Aorta (tissue), 5 donors: ENCODE measurements at places on chromosomes 1 and 21. TPM values are rescaled to one million over a fixed set of nuclear protein-coding genes. Genes with fewer than 3 reads are reported as not detected.

RAB4A gene
- 60.5 TPM for total RNA-seq

ALX3 gene
- total RNA-seq = not detected

FCGR3A gene
- 116 TPM for total RNA-seq

GRCh38 chr1:202656057-202656456 lies 54.2 kb downstream of the SYT2 start:
- no peak for DNase-seq
- no peaks in the 10 kb centered on the region for H3K27me3 ChIP-seq
- H3K27ac ChIP-seq = no peak overlapping the region
- no peak overlapping the region for H3K4me3 ChIP-seq
- no peaks in the 10 kb centered on the region for H3K4me1 ChIP-seq

GRCh38 chr1:206779638-206780037 lies 7.3 kb upstream of the IL10 start:
- H3K27ac ChIP-seq = no peak overlapping the region
- H3K36me3 ChIP-seq = no peaks in the 10 kb centered on the region
- H3K27me3 ChIP-seq = no peaks in the 10 kb centered on the region
- no peak for DNase-seq
- H3K4me1 ChIP-seq = no peaks in the 10 kb centered on the region

- no peak overlapping the region for H3K4me3 ChIP-seq
- no peaks in the 10 kb centered on the region for H3K36me3 ChIP-seq
- H3K27ac ChIP-seq = no peak overlapping the region
- H3K27me3 ChIP-seq = no peaks in the 10 kb centered on the region
- DNase-seq = no peak
- no peaks in the 10 kb centered on the region for H3K4me1 ChIP-seq
Measured at GRCh38 chr1:156400191-156400935, 31.4 kb downstream of the RHBG start.

G0S2 gene
- 24.9 TPM for total RNA-seq

KRTAP11-1 gene
- total RNA-seq = not detected

NIBAN1 gene
- total RNA-seq = 185 TPM

GRCh38 chr1:17118706-17119075 lies 560 bp downstream of the PADI2 start:
- no peak overlapping the region for H3K27ac ChIP-seq
- no peaks in the 10 kb centered on the region for H3K36me3 ChIP-seq
- no peaks in the 10 kb centered on the region for H3K4me1 ChIP-seq
- no peaks in the 10 kb centered on the region for H3K27me3 ChIP-seq
- no peak for DNase-seq

DNA sequence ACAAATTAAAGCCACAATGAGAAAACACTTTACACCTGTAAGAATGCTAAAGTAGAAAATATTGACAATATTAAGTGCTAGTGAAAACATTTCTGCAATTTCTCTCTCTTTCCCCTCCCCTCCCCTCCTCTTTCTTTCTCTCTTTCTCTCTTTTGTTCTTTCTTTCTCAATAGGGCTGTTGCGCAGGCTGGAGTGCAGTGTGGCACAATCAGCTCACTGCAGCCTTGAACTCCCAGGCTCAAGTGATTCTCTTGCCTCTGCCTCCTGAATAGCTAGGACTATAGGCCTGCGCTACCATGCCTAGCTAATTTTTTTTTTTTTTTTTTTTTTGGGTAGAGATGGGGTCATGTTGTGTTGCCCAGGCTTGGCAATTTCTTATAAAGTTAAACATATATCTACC lies 5.9 kb upstream of the SHISAL2A start:
- H3K4me3 ChIP-seq = no peak overlapping the region
- no peaks in the 10 kb centered on the region for H3K27me3 ChIP-seq
- no peaks in the 10 kb centered on the region for H3K4me1 ChIP-seq
- no peaks in the 10 kb centered on the region for H3K36me3 ChIP-seq
- no peak overlapping the region for H3K27ac ChIP-seq

DNA sequence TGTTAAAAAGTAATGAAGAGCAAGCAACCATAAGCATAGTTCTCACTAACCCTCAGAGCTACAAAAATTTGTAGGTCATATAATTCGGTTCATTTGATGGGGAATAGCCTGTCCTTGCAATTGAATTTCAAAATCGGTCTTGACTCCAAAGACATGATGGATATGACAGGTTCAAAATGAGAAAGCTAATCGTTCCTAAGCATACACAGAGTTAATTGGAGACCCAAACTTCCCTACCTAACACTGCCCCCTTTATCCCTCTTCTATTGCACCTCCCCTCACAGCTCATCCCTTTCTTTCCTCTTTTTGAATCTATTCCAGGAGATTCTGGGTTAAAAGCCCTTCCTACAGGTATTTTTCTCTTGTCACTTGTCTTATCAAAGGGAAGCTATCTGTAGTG lies 390.0 kb upstream of the PTBP2 start:
- no peak overlapping the region for H3K4me3 ChIP-seq
- no peaks in the 10 kb centered on the region for H3K4me1 ChIP-seq
- no peak for DNase-seq
- H3K27me3 ChIP-seq = no peaks in the 10 kb centered on the region

GRCh38 chr1:232709386-232709785 lies 79.5 kb upstream of the SIPA1L2 start:
- no peak for DNase-seq
- H3K36me3 ChIP-seq = no peaks in the 10 kb centered on the region
- H3K27me3 ChIP-seq = no peaks in the 10 kb centered on the region
- H3K4me1 ChIP-seq = no peaks in the 10 kb centered on the region
- no peak overlapping the region for H3K27ac ChIP-seq
- H3K4me3 ChIP-seq = no peak overlapping the region

- H3K4me3 ChIP-seq = no peak overlapping the region
- DNase-seq = no peak
- H3K27me3 ChIP-seq = no peaks in the 10 kb centered on the region
- H3K4me1 ChIP-seq = no peaks in the 10 kb centered on the region
Measured at GRCh38 chr1:27522432-27523336, 32.7 kb upstream of the WASF2 start.

- no peaks in the 10 kb centered on the region for H3K36me3 ChIP-seq
- H3K4me3 ChIP-seq = no peak overlapping the region
- H3K4me1 ChIP-seq = no peaks in the 10 kb centered on the region
Measured at GRCh38 chr1:115227346-115228082, 110.5 kb downstream of the NGF start.

DNA sequence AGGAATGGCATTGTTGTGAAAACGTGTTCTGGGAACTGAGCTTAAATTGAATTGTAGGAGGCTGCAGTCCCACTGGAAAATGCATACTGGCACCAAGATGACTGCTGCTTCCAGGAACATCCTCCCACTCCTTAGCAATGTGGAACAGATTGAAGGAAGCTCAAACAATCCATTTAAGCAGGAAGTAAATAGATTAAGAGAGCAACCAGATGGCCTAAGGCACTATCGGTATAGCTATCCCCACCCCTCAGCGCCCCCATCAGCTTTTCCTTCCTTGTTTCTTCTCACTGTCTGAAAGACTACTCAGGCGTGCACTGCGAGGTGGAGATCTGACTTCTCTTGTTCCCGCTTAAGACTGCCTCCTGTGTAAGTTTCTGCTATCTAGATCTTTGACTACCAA lies 4.0 kb upstream of the IFI16 start:
- H3K36me3 ChIP-seq = no peaks in the 10 kb centered on the region
- DNase-seq = no peak
- H3K4me3 ChIP-seq = no peak overlapping the region
- peaks cover 3% of the 10 kb centered on the region for H3K4me1 ChIP-seq
- no peaks in the 10 kb centered on the region for H3K27me3 ChIP-seq
- no peak overlapping the region for H3K27ac ChIP-seq

RCSD1 gene
- 11.2 TPM for total RNA-seq

SGIP1 gene
- 51.8 TPM for total RNA-seq

DNA sequence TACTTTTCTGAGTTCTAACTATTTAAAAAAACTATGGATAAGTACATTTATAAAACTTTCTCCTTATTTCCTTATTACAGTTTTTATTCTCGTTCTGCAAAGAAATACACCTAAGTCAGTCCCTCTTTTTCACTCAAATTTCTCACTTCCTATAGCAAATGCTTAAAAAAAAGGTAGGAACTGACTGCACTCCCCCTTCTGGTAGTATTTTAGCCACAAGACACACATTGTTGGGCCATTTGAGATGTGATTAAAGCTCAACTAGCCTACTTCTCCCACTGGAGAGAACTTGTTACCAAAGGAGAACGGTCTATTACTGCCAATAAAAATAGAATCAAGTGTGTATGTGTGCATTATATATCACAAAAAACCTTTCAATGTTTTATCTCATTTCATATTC lies 521.9 kb upstream of the PRMT6 start:
- H3K27me3 ChIP-seq = no peaks in the 10 kb centered on the region
- H3K27ac ChIP-seq = no peak overlapping the region
- no peak for DNase-seq
- no peak overlapping the region for H3K4me3 ChIP-seq
- no peaks in the 10 kb centered on the region for H3K4me1 ChIP-seq

DNA sequence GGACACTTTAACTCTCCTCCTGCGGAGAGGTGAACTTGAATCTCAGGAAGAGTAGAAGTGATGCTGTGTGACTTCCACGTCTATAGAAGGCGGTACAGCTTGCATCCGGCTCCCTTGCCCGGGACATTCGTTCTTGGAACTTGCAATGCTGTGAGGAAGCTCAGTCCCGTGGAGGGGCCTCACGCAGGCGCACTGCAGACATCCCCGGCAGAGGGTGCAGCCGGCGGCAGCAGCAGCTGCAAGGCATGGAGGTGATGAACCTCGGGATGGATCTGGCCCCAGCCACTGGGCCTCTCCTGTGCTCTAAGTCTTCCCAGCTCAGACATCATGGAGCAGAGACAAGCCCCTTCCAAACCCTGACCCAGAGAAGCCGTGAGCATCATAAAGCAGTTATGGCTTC lies 61.8 kb upstream of the SOD1 start:
- H3K4me1 ChIP-seq = no peaks in the 10 kb centered on the region
- H3K4me3 ChIP-seq = no peak overlapping the region
- no peak overlapping the region for H3K27ac ChIP-seq
- no peak for DNase-seq
- H3K27me3 ChIP-seq = no peaks in the 10 kb centered on the region

DNA sequence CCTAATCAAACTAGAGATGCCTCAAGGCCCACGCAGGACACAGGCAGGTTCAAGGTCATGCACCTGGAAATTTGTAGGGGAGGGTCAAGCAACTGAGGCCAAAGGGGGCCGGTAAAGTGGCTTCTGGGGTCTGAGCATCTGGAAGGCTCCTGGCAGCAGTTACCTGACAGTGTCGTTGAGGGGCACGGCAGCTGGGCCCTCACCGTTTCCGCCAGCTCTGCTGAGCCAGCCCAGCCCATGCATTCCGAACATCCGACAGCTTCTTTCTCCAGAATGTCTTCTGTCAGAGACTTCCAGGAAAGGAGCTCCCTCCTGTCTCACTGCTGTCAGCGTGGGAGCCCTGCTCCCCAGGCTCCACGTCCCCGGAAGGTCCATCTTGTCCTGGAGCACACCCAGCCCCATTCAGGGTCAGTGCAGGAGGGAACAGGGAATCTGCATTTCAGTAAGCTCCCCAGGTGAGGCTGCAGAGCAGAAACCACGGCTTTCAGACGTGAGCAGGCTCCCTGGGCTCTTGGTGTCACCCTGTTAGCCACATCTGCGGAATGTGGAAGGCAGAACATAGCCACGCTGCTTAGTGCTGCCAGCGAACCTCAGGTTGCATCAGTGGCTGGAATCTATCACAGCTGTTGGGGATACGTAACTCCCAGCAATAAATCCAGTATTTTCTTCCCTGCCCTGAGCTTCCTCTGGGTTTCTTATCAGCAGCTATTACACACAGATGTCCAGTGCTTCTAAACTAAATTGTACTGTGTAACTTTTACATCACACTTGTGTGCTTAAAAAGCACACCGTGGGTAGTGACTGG lies 36.3 kb upstream of the FAM3B start:
- H3K4me1 ChIP-seq = no peaks in the 10 kb centered on the region
- H3K27me3 ChIP-seq = no peaks in the 10 kb centered on the region
- no peak overlapping the region for H3K27ac ChIP-seq
- no peak overlapping the region for H3K4me3 ChIP-seq
- no peak for DNase-seq
- peaks cover 4% of the 10 kb centered on the region for H3K36me3 ChIP-seq

- no peaks in the 10 kb centered on the region for H3K4me1 ChIP-seq
- H3K27ac ChIP-seq = no peak overlapping the region
- DNase-seq = no peak
- H3K27me3 ChIP-seq = no peaks in the 10 kb centered on the region
- H3K36me3 ChIP-seq = no peaks in the 10 kb centered on the region
Measured at GRCh38 chr21:15229390-15229789, 164.6 kb upstream of the NRIP1 start.

GPX7 gene
- 21.0 TPM for total RNA-seq

- no peak within 1 kb of the TSS for H3K27ac ChIP-seq
- no peak for DNase-seq
- no peaks in the 10 kb centered on the region for H3K27me3 ChIP-seq
- H3K4me3 ChIP-seq = no peak within 1 kb of the TSS
- H3K36me3 ChIP-seq = no peaks in the 10 kb centered on the region
- H3K4me1 ChIP-seq = no peaks in the 10 kb centered on the region
Measured at GRCh38 chr1:47232187-47232874, at the start of gene TAL1. TAL1 (minus strand) TSS chr1:47232225; CDS start chr1:47225888, 6,337 bp downstream.

DNA sequence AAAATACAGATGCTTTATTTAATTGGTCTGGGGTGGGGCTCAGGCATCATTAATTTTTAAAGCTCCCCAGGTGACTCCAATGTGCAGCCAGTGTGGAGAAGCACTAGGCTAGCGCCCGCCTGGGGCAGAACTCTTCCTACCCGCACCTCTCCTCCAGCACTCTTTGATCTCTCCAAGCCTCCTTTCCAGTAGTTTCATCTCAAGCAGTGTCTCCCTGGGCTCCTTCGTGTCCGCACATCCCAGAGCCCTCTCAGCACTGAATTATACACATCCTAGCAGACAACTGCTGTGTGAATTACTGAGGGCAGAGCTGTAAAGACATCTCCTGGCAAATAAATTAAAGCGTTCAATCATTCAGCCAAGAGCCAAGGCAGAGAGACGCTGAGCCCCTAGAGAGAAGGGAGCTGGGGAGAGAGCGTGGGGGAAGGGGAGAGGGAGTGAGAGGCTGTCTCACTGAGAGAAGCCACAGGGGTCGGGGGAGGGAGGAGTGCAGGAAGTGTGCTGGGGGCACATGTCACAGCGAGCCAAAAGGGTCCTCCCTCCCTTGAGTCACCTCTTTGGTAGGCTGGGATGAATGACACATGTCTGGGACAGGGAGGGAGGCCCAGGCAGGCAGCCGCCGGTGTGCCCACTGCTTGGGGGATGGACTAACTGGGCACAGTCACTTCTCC lies 21.0 kb upstream of the PARP1 start:
- DNase-seq = no peak
- no peak overlapping the region for H3K4me3 ChIP-seq
- H3K27me3 ChIP-seq = no peaks in the 10 kb centered on the region
- no peaks in the 10 kb centered on the region for H3K36me3 ChIP-seq
- no peaks in the 10 kb centered on the region for H3K4me1 ChIP-seq

AKR7A3 gene
- total RNA-seq = 1.6 TPM
